ENCODE measurements at places on chromosomes 5 and 9.

- no peak for DNase-seq
Observed at GRCh38 chr5:98193921-98194760, 579.3 kb upstream of the RGMB start.

DNA sequence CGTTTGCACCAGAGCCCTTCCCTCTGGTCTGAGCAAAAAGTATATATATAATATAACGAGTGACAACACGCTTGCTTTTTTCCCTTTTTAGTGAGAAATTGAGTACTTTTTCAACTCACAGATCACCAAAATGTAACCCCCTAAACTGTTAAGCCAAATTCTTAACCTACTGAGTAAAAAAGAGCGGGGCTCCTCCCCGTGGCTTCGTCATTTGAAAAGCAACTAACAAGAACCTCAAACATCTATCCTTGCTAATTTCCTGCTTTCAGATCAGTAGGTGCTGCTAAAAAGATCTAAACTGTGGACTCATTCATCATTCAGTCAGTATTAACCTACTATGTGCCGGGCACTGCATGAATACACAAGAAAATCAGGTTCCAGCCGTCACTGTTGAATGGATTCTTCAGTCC lies 1.0 kb upstream of the PTBP3 start:
- DNase-seq = no peak

GRCh38 chr5:55853818-55854217 lies 2.7 kb downstream of the IL31RA start:
- DNase-seq = no peak

- DNase-seq = no peak
Observed at GRCh38 chr5:77946381-77947040, 170.4 kb upstream of the TBCA start.

DNA sequence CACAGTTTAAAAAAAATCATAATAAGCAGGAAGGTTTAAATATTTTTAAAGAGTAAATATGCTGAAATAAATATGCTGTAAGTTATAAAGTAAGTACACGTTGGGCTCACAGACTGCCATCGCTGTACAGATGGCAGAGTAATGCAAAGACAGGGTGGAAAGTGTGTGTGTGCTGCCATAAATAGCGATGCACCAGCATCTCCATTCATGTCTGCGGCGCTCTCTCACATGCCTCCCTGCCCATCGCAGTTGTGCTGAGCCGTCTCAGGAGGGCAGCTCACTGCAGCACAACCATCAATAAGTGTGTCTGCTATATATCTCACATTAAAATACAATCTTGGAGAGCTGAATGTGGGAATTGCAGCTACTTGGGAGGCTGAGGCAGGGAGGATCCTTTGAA lies 14.3 kb downstream of the MOCS2 start:
- DNase-seq = no peak

DNA sequence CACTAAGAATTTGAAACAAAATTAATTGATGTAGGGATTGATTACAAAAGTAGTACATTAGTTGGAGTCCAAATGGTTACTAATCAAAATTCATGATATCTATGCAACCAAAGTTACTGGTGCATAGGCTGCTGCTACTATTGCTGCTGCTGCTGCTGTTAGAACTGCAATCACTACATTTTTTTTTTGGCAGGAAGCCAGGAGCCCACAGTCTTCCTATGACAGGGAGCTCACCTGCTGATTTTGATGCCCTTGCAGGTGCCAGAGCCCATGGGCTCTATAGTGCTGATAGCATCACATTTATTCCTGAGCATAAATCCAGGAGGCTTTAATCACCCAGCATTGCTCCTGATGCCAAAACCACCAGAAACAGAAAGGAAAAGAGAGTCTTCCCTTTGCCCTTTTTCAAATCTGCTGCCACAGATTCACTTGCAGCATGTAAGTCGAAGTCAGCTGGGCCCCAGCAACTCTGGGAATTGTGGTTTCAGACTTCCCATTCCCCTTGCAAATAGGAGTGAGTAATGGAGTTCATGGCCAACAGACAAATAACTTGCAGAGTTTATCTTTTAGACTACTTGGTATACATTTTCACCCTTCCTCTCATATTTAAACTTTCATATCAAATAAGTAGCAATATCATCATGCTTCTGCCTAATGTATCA lies 17.6 kb downstream of the SLCO6A1 start:
- no peak for DNase-seq

DNA sequence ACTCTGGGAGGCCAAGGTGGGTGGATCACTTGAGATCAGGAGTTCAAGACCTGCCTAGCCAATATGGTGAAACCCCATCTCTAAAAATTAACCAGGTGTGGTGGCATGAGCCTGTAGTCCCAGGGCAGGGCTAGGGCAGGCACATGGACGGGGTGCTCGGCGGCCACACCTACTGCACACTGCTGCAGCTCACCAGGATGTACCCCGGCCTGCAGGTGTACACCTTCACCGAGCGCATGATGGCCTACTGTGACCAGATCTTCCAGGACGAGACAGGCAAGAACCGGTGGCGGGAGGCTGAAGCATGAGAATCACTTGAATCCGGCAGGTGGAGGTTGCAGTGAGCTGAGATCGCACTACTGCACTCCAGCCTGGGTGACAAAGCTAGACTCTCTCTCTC lies 3.2 kb downstream of the ST6GALNAC4 start:
- DNase-seq = no peak

DNA sequence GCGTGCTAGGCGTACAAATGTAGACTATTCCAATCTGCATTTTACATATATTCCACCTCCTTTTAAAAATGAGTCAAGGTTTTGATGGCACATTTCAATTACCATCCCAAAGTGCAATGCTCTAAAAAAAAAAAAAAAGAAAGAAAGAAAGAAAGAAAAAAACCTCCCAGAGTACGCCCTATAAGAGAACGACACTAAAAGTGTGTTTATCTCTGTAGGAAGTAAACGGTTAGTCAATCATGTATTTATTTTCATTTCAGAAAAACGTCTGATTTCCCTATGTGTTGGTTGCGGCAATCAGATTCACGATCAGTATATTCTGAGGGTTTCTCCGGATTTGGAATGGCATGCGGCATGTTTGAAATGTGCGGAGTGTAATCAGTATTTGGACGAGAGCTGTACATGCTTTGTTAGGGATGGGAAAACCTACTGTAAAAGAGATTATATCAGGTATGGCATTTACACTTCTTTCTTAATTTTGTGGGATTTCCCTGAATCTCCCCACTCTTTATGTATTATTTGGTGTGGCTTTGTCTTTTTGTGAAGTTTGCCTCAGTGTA lies 1.1 kb downstream of the ISL1 start:
- no peak for DNase-seq

- DNase-seq = no peak
Observed at GRCh38 chr5:143140492-143141203, 262.8 kb downstream of the NR3C1 start.

- no peak for DNase-seq
Observed at GRCh38 chr9:112248722-112249121, 73.6 kb upstream of the SUSD1 start.

DNA sequence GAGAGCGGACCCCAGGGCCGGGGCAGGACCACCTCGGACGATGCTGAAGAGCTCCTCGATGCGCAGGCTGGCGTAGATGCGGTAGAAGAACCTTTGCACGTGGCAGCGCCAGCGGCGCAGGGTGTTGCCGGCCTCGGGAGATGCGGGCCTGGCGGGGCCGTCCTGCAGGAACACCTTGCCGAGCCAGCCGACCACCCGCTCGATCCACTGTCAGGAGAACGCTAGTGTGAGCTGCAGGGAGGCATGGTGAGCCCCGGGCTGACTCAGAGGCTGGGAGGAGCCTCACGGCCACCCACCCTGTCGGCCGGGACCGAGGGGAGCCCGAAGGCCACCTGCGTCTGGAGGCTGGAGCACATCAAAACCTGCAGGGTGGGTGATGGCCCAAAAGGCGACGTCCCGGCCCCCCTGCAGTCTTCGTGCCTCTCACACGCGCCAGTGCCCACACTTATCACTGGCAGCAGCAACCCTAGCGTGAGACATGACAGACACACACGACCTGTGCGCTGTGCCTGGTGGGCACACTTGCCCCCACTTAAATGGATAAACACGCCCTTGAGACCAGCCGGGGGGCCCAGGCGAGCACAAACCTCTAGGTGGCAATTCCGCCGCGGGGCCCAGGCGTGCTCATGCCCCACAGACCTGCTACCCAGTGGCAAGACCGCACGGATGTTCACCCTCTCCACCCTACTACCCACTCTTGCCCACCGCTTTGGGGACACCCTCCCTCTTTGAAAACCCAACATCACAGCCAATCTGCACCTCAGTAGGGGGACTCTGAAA lies 3.3 kb downstream of the ANAPC2 start:
- DNase-seq = no peak

DNA sequence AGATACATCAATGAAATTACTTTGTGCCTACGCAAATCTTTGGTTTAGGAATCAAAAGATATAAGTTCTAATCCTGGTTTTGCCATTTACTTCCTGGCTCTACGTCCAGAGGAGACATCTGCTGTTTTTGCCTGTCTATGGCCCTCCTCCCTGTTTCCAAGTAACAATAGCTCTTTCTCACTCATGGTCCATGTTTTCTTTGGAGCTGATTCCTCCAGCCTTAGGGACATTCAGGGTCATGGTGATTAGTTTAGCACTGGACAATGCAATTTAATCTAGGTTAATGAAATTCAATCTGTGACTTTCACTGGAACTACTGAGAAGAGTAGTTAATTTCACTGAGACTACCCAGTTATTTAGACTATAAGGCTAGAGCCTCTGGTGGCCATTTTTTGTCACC lies 170.6 kb downstream of the SEMA6A start:
- DNase-seq = no peak

DNA sequence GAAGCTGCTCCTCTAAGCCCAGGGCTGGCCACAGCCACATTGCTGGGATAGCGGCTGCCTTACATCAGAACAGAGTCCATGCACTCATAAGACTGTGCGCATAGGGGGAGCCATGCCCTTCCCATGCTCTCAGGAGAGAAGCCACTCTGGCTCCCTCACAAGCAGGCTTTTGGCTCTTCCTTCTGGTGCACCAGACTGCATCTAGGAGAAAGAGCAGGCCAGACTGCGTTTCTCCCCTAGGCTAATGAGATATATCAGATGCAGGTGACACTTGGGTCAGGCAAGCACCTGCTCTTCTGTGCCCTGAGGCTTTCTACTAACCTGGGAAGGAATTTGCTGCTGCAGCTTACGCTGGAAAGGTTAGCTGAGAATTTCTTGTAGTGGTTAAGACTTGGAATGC lies 43.2 kb upstream of the BRINP1 start:
- no peak for DNase-seq

GRCh38 chr9:79433703-79434102 lies 138.1 kb upstream of the TLE4 start:
- DNase-seq = no peak

DNA sequence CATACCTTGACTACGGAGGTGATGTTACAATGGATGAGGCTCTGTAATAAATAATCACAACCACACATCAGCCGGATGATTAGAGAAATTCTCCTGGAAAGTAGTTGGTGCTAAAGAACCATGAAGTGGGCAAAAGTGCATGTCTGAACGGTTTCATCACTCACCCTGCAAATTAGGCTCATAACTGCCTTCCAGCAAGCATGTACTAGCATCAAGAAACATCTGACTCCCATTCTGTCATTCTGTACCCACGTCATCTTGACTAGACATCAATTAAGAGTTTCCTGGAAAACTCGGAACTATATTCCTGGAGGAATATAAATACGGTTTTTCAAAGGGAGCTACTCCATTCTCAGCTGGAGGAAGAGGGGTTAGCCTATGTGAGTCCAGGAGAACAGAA lies 52.2 kb downstream of the HSD17B3 start:
- DNase-seq = no peak

DNA sequence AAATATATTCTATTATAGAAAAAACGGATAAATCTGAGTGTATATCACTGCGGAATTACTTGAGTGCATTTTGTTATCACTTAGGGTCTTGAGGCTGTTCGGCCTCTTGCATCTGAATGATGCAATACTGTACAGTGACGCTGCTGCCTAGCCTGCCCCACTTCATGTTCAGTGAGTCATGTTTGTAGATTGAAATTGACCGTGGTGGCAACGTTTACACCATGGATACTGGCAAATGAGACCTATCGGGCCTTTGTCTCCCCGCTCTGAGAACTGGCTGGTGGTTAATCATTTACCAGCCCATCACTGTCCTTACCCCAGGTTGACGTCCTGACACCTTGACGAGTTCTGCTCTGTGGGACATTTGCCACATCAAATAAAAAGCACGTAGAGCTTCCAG lies 510.1 kb upstream of the ADAMTS16 start:
- DNase-seq = no peak

DNA sequence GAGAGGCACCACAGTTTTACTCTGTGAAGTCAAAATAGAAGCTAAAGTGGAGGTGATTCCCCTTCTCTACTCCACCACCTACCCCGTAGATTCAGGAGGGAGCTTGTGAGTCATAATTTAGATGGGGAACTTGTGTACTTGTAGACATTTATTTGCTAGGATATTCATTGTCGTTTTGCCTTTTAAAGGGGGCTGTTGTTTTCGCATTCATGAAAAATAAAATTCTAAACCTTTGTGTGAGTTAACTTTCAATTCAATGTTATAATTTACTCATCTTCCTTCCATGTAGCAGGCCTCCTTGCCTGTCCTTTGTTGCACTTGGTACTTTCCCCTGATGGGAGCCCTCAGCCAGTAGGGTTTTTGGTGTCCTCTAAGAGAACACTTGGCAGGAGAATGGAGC lies 22.0 kb downstream of the SECISBP2 start:
- no peak for DNase-seq

- DNase-seq = no peak
Observed at GRCh38 chr9:89937051-89937450, 332.2 kb downstream of the GADD45G start.

DNA sequence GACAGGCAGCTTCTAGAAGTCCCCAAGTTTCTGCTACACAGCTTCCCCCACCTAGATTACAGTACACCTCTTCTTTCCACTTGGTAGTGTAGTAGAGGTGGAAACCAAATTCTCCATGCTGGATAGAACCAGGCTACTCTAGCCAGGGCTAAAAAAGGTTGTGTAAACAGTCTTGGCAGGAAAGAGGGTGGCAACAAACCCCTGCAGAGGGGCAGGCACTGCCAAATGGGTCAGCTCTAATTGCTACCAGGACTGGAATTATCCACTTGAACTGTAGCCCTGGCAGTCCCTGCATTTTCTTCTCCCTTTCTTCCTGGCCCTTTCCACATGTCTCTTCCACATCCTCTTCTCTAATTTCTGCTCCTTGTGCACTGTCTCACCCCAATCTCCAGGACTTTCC lies 24.8 kb downstream of the RANBP3L start:
- no peak for DNase-seq

DNA sequence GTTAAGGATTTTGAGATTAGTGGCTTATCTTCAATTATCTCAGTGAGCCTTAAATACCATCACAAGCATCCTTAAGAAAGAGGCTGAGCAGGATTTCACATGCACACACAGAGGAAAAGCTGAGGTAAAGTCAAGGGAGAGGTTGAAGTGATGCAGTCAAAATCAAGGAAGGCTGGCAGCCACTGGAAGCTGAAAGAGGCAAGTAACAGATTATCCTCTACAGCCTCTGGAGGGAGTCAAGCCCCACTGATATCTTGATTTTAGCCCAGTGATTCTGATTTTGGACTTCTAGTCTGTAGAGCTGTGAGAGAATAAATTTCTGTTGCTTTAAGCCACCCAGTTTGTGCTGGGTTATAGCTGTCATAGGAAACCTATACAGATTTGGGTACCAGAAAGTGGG lies 80.1 kb downstream of the ANKRD31 start:
- DNase-seq = no peak

All from renal cortex interstitium (tissue), 15 donors.